CD4-positive, alpha-beta memory T cell (primary cell): ENCODE measurements at places on chromosomes 5 and 9.

- DNase-seq = no peak
These were observed 29.2 kb upstream of the JAK2 start for GRCh38 chr9:4955836-4956235.

DNA sequence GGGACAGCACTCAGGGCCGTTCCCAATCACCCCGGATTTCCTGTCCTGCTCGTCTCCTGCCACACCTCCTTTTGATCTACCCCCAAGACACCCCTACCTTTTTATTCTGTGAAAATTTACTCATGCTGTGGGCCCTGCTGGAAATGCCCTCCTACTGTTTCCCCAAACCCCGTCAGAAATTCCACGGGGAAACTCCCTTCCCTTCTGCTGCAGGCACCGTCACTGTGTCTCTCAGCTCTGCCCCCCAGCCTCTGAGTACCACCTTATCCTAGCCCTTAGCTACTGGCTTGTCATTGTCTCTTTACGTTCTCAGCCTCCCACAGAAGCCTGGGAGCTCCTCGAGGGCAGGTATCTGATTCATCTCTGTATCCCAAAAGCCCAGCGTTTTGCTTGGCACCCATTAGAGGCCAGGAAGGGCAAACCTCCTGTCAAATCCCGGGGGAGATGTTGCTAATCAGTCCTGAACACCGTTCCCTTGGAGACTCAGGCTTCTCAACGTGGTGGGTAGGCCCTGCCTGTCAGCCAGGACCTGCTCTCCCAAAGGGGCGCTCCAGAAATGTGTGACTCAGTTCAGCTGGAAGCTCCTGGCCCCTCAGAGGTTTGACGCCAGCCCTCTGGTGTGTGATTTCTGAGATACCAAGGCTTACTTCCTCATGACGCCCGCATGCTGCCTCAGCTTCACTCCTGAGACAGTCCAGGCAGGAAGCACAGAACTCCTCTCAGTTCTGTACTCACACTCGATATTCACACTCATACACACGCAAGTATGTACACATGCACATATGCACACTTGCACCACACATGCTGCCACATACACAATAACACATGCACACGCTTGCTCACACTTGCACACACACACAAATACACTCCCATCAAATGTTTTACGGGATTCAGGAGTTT lies 50.7 kb upstream of the GRHPR start:
- no peak for DNase-seq

GRCh38 chr5:150612405-150612804 lies 28.1 kb upstream of the SYNPO start:
- no peak for DNase-seq

DNA sequence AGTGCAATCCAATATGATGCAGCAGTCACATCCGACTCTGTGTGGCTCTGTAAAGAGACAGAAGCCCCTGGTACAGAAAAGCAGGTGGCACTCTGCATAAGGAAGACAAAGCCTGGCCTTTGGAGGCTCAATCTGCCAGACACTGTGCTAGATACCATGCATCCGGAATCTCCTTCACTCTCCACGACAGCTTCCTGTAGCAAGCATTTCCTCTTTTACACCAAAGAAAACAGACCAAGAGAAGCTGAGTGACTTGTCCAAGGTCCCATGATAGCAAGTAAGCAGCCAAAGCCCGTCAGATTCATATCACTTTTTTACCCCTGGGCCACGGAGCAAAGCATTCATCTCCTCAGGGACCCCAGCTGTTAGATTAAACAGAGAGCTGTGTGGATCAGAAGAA lies 64.2 kb upstream of the SMIM23 start:
- no peak for DNase-seq

GRCh38 chr5:15513911-15514310 lies 13.9 kb downstream of the FBXL7 start:
- no peak for DNase-seq

DNA sequence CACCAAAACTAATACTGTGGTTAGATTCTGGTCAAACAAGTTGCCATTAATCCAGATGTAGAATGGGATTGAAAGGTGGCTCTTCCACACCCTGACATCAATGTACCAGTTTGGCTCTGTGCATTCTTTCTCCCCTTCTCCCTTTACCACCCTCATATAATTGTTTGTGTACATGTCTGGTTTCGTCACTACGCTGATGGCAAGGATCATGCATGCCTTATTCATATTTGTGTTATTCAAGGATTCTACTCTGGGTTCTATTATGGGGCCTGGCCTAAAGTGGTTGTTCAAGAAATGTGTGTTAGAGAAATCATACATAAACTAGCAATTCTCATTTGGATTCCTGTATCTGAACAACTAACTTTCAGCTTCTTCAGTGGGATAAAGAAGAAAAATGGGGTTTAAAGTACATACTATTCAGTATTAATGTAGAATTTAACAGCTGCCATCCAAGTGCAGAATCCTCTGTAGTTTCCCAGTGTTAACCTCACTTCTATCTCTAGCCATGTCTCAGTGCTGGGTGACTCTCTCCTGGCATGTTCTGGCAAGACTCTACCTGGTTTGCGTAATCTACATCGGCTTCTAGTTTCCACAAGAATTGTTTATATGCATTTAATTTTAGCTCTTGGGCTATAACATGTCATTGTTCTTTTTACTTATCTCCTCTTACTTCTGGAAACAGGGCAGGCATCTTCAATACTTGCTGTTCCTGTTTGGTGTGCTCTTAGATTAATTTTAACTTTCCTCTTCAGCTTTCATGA lies 27.9 kb upstream of the CDKN2B start:
- no peak for DNase-seq

DNA sequence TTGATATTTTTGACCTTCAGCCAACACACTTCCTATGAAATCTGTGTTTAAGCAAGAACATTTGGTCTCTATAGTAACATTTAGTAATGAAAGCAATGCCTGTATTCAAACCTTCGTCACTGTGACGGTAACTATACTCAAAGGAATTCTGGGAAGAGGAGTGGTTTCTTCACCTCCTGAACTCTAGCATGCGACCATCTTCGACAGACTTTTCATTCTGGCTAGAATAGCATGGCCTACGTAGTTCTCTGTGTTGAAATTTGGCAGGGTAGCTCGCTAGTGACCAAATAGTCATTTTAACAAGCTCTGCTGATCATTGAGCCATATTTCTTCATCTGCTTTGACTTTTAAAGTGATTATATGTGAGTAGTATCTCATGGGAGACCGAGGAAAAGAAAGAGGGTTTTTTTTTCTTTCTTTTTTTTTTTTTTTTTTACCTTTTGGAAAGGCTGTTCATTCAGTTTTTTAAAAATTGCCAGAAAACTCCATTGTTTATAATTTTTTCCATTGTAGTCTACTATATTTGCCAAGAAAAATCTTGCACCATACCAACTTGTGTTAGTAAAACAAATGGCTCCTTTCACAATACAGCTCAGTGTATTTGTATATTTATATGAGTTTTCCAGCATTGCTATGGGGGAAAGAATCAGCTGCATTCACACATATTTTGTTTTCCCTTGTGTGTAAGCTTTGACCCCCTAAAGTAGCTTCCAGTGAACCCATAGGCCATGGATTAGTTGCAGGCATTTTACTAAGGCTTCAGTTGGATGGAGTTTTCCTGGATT lies 166.8 kb downstream of the NNT start:
- DNase-seq = no peak

- DNase-seq = peak; percentile 62
These were observed 69.8 kb downstream of the ICE1 start for GRCh38 chr5:5492087-5492933.

- no peak for DNase-seq
These were observed 29.7 kb downstream of the SARDH start for GRCh38 chr9:133708246-133709014.

DNA sequence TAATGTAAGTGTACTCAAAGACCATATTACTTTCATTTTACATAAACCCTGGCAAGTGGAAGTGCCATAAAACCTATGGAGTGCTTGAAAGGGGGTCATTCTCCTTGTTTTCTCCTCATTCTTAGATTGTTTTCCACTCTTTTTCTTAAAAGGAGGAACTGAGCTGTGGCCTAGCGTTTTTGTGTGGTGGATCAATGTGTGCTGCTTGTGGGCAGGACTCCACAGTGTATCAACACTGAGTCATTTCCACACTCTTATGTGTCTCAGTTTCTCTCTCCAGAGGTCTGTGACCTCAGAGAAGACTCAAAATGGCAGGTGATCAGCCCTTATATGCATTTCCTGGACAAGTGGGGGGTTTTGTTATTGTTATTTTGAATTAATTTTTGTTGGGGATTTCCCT lies 516.1 kb upstream of the CDH10 start:
- no peak for DNase-seq

DNA sequence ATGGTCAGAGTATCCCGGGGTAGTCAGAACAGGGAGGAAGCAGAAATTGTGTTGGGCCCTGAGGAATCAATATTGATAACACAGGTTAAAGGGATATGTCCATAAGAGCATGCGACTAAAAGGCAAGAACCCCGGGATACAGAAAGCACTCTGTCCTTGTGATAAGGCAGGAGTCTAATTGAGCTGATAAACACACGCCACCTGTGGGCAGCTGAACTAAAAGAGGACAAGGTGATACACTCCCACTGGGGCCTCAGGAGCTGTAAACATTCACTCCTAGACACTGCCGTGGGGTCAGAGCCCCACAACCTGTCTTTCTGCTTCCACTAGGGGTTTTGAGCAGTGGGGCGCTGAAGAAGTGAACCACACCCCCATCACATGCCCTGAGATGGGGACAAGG lies 144.7 kb upstream of the MPDZ start:
- no peak for DNase-seq

- DNase-seq = no peak
These were observed 193.0 kb downstream of the AOPEP start for GRCh38 chr9:94919376-94920098.

GRCh38 chr5:16430349-16431089 lies 35.1 kb downstream of the ZNF622 start:
- DNase-seq = no peak

DNA sequence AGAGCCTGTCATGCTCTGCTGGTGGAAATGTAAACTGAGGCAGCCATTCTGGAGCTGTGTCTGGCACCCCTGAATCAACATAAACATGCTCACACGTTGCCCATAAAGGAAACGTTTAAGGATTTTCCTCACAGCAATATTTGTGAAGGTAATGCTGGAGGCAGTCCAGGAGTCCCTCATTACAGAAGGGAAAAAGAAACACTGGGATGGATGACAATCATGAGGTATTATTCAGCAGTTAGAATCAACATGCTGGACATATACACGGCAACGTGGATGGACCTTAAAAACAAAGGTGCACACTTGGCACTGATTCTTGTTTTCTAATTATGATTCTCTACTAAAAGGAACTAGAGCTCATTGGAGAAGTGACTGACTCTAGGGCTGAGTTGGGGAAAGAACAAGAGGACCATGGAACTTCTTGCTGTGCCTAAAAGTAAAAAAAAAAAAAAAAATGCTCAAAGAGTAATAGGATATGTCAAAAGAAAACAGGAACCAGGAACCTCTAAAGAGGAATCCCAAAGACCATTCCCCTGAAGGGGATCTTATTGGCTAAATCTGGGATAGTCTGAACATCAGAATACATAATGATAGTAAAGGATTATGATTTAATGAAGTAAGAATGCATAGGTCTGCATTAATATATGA lies 18.6 kb downstream of the B4GALT1 start:
- no peak for DNase-seq

- no peak for DNase-seq
These were observed 68.5 kb upstream of the MEF2C start for GRCh38 chr5:88951457-88951856.

DNA sequence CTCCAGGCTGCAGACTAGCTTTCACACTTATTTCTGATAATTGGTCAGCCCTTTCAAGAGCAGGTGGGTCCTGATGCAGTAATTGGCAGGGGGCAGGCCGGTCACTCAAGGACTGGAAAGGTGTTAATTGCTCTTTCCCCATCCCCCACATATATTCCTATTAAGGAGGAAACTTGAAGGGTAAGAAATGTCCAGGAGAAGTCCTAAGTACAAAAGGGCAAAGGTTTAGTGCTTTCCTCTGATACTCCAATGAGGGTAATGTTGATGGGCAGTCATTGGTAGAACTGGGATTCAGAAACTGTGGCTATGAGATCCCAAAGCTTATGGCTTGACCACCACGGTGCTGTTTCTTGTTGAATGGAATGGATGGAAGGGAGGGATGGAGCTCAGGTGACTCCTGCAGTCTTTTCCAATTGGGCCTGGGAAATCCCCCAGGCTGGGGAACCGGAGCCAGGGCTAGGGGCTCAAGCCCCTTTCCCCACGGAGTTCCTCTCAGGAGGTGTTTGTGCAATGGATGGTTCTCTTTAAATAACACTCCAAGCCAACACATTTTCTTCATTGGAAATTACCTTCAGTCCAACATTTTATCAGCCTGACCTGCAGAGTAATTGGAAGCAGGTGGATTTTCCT lies 103.2 kb upstream of the ALDH1B1 start:
- no peak for DNase-seq

GRCh38 chr5:95627971-95628810 lies 8.3 kb downstream of the GPR150 start:
- DNase-seq = no peak

- no peak for DNase-seq
These were observed 53.4 kb downstream of the MAN2A1 start for GRCh38 chr5:109743041-109743531.

- DNase-seq = peak; percentile 92
These were observed 44.0 kb upstream of the NCS1 start for GRCh38 chr9:130128251-130128650.

- peak; percentile 6 for DNase-seq
These were observed 19.4 kb downstream of the GARNL3 start for GRCh38 chr9:127283917-127284497.

DNA sequence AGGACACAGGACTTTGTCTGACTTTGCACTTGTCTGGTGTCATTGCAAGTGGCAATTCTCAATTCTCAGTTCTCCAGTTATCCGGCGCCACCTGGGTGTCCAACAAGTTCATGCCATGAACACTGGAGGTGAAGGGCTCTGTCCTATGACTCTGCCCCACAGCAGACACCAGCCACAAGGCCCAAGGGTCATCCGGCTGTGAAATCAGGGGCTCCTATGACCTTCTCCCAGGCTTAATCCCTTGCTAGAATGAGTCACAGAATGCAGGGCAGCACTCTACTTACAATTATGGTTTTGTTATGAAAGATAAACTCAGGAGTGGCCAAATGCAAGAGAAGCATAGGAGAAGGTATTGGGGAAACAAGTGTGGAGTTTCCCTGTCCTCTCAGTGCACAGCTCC lies 392.0 kb downstream of the GADD45G start:
- DNase-seq = no peak

GRCh38 chr5:167208911-167209310 lies 1082.5 kb upstream of the WWC1 start:
- DNase-seq = no peak

GRCh38 chr5:148823871-148824270 lies 2.5 kb upstream of the ADRB2 start:
- DNase-seq = no peak

- DNase-seq = no peak
These were observed 28.7 kb downstream of the DNAJC21 start for GRCh38 chr5:34957857-34958690.

DNA sequence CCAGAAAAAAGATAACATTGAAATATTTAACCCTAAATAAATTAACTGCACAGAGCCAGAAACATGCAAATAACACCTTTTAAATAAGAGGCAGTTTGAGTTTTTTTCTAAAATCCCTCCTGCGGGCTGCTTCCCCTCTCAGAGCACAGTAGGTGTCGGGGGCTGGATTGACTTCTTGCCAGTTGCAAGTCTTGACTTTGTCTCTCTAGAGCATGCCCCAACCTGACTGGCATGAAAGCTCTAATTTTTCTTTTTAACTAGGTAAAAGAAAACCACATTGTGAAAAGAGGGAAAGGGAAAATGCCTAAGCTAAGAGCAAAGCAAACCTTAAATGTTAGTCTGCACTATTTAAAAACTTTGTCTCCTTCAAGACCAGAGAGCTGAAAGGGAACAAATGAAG lies 46.4 kb upstream of the DNAH5 start:
- no peak for DNase-seq
